ENCODE measurements at places on chromosomes 16 and 17. TPM values are rescaled to one million over a fixed set of nuclear protein-coding genes. Genes with fewer than 3 reads are reported as not detected.

The MFAP4 gene
- not detected for total RNA-seq

The TMC6 gene
- total RNA-seq: 638 TPM

The MPP3 gene
- 0.11 TPM for total RNA-seq

The GNG13 gene
- total RNA-seq: not detected

The MMP2 gene
- 0.28 TPM for total RNA-seq

The SP6 gene
- total RNA-seq: 0.09 TPM

The CIBAR2 gene
- total RNA-seq: not detected

The CAMKK1 gene
- 4.7 TPM for total RNA-seq

The KRT25 gene
- not detected for total RNA-seq

The GAS2L2 gene
- 0.11 TPM for total RNA-seq

The PTX4 gene
- total RNA-seq: not detected

The OSBPL7 gene
- total RNA-seq: 50.9 TPM

The KRT9 gene
- total RNA-seq: not detected

The SLFN11 gene
- total RNA-seq: 47.5 TPM

The IL17C gene
- total RNA-seq: 0.68 TPM

The CD300H gene
- not detected for total RNA-seq

The CDC42EP4 gene
- 1.5 TPM for total RNA-seq

The DHRS7C gene
- total RNA-seq: not detected

The SPN gene
- 255 TPM for total RNA-seq

The CD300E gene
- not detected for total RNA-seq

The PYDC1 gene
- total RNA-seq: not detected

The SYT17 gene
- total RNA-seq: not detected

The HSDL1 gene
- 12.5 TPM for total RNA-seq

The EIF3C gene
- total RNA-seq: 311 TPM

The ZNF287 gene
- total RNA-seq: 9.7 TPM

The SHISA9 gene
- total RNA-seq: not detected

The PPP4C gene
- 123 TPM for total RNA-seq

Measured in activated naive CD8-positive, alpha-beta T cell treated with anti-CD3 and anti-CD28 coated beads, Interleukin-2, amount 10 ng/mL, durations not matched to agents 7 days and 5 days (primary cell).